Activated naive CD4-positive, alpha-beta T cell treated with anti-CD3 and anti-CD28 coated beads, Interleukin-2, amount 10 ng/mL, durations not matched to agents 5 hours and 36 hours (primary cell): ENCODE measurements at places on chromosomes 4 and X. TPM values are rescaled to one million over a fixed set of nuclear protein-coding genes. Genes with fewer than 3 reads are reported as not detected.

The ZFP92 gene
- total RNA-seq, result 1.0 TPM

The CLNK gene
- 0.15 TPM for total RNA-seq

The SULT1E1 gene
- total RNA-seq, result not detected

The PAK3 gene
- total RNA-seq, result 0.33 TPM

The F8A1 gene
- 55.5 TPM for total RNA-seq

The EREG gene
- total RNA-seq, result not detected
